ENCODE measurements at places on chromosomes 11 and 22.

DNA sequence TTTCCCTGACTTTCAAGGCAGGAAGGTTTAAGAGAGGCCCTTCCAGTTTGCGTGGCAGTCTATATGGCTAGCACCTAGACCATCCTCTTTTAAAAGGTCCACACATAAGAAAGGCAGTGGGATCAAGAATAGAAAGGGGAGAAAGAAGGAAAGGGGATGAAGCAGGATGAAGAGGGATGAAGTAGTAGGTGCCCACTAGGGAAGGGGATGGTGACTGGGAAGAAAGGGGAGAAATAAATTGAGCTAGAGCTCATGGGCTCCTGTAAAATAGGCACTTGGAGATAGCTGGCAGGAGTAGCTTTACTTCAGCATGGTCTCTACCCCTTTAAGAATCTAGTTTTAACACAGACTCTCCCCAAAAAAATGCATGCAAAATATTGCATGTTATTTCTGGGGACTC, 41.5 kb downstream of the CADM1 start:
- no peak for DNase-seq

DNA sequence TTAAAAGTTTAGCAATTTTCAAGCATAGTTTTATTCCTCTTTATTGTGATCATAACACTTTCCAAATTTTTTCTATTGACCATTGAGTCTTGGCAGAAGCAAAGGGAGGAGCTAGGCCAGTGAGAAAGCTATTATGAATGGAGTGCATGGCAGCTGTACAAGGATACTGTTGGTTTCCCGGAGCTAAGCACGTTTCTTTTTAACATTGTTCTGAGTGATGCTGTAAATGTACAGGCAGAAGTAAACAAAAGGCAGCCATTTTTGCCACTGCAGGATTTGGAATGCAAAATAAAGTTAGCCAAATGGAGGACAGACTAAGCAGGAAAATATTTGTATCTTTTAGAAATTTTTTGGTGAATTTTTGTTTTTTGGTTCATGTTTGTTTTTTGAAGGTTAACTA, 16.2 kb downstream of the CBL start:
- no peak for DNase-seq

DNA sequence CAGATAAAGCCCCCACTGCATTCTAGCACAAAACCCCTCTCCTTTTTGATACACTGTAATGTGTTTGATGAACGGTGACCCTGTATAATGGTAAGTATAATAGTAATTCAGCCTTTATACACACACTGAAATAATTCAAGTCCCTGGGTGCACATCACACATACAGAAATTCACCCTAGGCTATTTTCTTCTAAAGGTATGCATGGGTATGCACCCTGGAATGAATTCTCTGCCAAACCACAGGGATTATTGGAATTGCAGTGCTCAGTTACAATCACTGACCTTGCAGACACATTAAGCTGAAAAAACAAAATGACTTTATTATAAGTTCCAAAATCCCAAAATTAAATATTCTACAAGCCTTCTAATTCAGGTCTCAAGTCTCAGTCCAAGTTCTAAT, 245.9 kb upstream of the FAT3 start:
- DNase-seq: no peak

- no peak for DNase-seq
Observed at GRCh38 chr11:45997599-45997998, 75.1 kb downstream of the LARGE2 start.

- DNase-seq: no peak
Observed at GRCh38 chr11:72828692-72829101, 14.5 kb downstream of the ATG16L2 start.

DNA sequence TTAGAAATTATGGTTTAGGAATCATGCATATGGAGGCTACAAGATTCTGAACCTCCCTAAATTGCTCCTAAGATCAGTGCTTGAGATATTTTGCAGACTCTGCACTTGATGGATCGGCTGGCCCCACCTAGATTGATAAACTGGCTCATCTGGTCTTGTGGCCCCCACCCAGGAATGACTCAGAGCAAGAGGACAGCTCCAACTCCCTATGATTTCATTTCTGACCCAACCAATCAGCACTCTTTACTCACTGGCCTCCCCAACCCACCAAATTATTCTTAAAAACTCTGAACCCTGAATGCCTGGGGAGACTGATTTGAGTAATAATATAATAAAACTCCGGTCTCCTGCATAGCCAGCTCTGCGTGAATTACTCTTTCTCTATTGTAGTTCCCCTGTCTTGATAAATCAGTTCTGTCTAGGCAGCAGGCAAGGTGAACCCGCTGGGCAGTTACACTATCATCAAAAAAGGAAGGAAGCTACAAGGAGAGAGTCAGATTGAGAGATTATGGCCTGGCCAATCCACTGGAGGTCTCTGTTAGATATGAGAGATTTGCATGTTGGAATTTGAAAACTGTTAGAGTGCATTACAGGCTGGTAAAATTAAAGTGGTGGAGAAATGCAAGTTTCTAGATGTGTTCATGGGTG, 245.8 kb downstream of the CSNK2A3 start:
- DNase-seq: no peak

GRCh38 chr11:46389450-46390330, 1.9 kb downstream of the CHRM4 start:
- DNase-seq: peak; percentile 91

DNA sequence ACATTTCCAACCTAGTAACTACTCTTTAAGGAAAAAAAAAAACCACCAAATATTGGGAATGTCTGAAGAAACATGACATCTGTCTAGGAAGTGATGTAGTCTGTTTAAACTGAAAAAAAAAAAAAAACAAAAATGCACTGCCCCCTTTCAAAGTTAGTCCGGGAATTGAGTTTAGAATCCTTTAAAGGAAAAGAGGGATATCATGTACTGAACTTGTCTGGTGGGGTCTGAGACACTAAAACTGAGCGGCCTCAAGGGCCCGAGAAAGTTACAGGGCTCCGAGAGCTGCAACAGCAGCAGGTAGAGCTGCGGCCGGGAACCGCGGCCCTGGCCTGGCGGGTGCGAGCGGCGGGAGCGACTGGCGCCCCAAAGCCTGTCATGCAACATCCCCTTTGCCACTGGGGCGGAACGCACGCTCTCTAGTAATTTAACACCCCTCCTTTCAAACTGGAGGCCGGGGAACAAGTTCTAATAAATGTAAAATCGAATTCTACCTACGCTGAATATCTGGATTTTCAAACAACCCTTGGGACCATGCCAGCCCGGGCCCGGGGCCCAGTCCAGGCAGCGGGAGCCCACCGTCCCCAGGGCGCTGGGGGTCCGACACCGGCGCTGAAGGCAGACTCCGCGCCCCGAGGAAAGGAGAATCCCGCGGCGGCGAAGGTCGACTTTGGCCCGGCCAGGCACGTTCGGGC, 736 bp downstream of the RDX start:
- peak; percentile 69 for DNase-seq

DNA sequence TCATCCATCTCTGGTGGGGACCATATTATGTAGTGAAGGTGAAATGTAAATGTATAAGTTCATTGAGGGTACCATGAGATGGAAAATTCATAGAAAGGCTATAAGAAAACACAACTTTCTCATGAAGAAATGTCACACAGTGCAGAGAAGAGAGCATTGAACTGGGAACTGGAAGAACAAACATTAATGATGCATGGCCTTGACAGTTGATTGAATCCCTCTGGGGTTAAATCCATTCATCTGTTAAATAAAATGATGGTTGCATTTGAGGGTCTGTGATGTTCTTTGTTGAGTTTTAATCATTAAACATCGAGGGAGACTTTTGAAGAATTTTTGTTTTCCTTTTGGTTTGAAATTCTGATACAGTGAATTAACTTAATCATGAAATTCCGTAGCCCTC, 1401.4 kb downstream of the FAM181B start:
- no peak for DNase-seq

DNA sequence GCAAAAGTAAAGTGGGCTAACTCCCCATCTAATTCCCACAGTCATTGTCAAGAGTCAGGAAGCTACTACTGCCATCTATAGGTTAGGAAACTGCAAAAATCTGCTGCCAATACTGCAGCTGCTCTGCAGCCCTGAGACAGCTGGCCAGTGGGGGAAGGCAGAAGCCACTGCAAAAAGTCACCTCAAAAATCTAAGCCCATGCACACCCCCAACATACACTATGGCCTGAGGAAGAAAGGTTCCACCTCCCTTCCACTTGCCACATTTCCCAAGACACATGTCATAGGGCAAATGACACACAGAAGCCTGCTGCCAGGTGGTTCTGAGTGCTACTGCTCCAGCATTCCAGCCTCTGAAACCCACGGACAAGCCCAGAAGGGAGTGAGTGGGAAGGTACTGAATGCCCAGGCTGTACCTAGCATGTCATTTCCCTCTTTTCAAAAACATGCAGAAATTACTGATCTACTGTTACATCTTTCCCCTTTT, 36.9 kb downstream of the DGCR2 start:
- no peak for DNase-seq

DNA sequence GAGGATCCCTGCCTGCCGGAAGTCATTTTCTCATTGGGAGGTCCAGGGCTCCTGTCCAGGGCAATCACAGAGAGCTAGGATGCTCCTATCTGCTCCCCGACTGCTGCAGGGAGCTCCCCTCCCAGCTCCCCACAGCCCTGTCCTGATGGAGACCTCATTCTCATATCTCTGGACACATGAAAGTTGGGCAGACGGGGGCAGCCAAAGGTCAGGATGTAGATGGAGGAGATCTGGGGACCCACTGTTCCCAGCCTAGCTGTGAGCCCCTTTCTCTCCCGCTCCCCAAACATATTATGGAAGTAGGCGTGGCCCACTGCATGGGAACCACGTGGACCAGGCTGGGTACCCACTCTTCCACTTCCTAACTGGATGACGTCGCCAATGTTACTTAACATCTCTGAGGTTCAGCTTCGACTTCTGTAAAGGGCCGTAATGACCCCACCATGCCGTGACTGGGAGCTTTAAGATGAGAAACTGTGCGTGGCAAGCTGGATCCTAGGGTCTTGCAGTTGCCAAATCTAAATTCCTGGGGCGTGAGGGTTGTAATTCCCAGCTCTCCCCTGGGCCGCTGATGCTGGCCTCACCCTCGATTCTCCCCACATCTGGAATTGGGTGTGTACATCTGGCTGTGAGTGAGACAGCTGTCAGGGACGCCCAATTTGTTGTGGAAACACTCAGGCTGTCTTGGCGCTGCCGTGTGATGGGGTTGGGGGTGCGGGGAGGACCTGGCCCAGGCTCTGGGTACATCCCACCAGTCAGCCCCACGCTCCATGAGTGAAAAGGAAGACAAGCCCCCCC, 1.8 kb downstream of the CDC42EP2 start:
- DNase-seq: peak; percentile 25

GRCh38 chr11:108135845-108136544, 14.6 kb downstream of the ACAT1 start:
- DNase-seq: no peak

GRCh38 chr22:49725516-49725915, 102.2 kb downstream of the BRD1 start:
- DNase-seq: no peak

- DNase-seq: no peak
Observed at GRCh38 chr22:20909543-20910303, 7.5 kb upstream of the CRKL start.

DNA sequence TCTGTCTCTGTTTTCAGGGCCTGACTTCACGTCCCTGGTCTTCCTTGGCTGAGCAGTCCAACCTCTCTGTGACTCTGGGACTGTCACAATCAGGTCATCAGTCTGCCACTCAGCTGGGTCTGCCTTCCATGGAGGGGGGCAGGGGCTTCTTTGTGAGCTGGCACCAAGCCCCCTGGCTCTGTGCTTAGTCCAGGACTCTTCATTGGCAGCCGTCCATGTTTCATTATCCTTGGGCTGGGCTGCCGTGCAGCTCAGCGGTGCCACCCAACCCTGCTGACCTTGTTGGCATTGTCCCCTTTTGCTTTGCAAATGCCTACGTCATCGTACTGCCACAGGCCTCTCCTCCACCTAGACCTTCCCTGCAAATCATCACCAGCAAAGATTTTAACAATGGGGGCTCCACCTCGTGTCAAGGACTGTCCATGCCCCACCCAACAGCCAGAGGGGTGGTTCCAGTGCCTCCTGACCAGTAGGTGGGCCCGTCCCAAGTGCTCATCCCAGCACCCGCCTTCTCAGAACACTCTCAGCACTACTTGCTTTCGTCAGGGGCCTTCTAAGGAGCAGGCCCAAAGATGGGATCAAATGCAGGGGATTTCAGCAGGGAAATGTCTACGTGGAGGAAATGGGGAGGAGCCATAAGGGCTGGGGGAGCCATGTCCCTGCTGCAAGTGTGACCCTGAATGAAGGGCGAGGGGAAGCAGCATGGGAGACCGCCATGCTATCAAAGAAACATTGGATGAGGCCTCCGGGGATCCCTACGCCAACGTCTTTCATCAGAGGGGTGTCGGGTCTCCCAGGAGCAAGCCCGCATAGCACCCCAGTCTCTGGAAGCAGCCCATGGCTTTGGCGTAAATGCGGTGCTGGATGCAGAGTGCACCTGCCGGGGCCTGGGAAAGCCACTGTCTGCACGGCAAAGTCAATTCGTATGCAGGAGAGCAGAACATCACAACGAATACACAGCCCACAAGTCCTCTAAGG, 18.2 kb downstream of the KRTAP5-6 start:
- no peak for DNase-seq

DNA sequence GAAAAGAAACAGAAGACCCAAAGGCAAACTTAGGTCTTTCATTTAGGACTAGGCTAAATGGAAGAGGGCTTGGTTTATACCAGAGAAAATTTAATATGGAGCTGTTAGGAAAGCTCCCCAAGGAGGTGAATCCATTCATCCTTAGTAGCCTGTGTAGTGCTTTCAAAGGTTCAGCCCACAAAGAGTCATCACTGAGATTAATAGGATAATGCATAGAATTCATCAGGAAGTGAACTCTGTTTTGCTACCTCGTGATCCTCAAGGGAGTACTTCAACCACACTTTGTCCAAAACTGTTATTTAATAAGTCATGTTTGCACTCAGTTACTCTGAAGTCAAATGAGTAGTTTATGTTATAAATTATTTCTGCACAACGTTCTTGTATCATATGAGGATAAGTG, 43.3 kb upstream of the MMP7 start:
- no peak for DNase-seq

GRCh38 chr11:57251491-57252104, 14.5 kb upstream of the APLNR start:
- DNase-seq: no peak
